Activated CD4-positive, alpha-beta T cell treated with anti-CD3 and anti-CD28 coated beads for 36 hours (primary cell): ENCODE measurements at places on chromosomes 6 and 20. TPM values are rescaled to one million over a fixed set of nuclear protein-coding genes. Genes with fewer than 3 reads are reported as not detected.

DNA sequence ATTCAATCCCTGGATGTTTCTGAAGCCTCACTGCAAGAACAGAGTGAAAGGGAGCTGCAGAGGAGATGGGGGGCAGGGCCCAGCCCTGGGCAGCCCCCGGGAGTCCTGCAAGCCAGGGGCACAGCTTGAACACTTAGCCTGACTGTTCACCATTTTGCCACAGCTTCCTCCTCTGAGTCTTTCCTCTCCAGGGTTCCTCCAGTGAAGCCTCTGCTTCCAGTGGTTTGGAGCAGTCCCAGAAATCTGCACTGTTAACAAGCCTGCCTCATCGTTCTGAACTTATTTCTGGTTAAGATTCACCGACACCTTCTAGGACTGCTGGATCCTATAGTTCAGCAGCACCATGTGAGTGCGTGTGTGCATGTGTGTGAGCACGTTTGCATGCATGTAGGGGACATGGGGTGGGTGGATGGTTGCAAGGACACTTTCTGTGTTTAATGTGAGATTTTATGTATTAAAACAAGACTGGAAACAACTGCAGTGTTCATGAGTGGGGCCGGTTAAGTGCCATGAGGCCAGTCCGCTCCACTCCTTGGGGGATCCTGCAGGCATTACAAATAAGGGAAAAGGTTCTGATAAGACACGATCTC, 24.6 kb downstream of the CEBPB start:
- no peak for DNase-seq

- no peak for DNase-seq
Measured at GRCh38 chr6:6125495-6125894, 118.8 kb upstream of the NRN1 start.

- no peak for DNase-seq
Measured at GRCh38 chr20:10637563-10637962, 36.2 kb downstream of the JAG1 start.

DNA sequence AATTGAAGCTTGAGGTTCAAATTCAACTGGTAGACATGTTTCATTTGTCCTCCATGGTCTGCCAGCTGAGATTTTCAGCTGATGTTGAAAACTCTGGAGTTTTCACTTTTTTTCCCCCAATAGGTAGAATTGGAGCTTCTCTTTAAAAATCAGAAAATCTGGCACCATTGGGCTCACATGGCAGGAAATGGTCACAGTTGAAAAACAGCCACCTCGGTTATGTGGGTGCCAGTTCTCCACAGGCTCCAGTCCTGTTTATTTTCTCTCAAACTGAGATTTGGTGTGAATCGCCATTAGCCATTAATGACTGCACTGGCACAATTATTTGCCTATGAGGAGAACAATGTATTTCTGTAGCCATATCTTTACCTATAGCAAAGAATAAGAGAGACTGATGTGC, 171.4 kb upstream of the TFAP2D start:
- DNase-seq: no peak

- no peak for DNase-seq
Measured at GRCh38 chr6:18613319-18613925, 226.3 kb downstream of the RNF144B start.

GRCh38 chr6:159979136-159979874, 10.4 kb downstream of the IGF2R start:
- peak; percentile 82 for DNase-seq

KCNG1 gene
- 2.5 TPM for total RNA-seq

MCHR2 gene
- total RNA-seq: not detected

AGER gene
- 24.4 TPM for total RNA-seq
